ENCODE measurements at places on chromosomes 1 and 21.

DNA sequence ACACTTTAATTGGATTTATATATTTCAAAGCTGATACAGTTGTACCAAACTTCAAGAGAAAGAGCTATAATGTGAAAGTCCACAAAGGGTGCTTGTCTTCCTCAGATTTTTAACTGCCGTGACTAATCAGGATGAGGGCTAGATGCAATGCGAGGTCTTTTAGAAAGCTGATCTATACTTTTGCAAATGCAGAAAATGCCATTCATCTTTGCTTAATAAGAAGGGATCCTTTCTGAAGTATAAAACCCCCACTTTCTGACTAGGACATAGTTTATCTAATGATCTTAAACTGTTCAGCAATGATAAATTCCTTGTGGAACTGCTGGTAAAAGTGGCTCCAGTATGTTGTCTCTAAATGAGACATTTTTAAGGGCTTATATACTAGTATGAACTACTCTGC lies 102.7 kb upstream of the NGF start:
- no peak for DNase-seq

- DNase-seq = no peak
Measured at GRCh38 chr21:34592120-34592955, 22.6 kb downstream of the RCAN1 start.

GRCh38 chr1:65230731-65231481 lies 78.4 kb upstream of the DNAJC6 start:
- DNase-seq = no peak

- DNase-seq = no peak
Measured at GRCh38 chr1:70436622-70437251, 25.7 kb downstream of the CTH start.

GRCh38 chr1:154199563-154199879 lies 6.6 kb downstream of the CFAP141 start:
- no peak for DNase-seq

GRCh38 chr1:63918418-63918945 lies 144.7 kb downstream of the ROR1 start:
- DNase-seq = no peak

- no peak for DNase-seq
Measured at GRCh38 chr1:31867546-31867945, 51.7 kb upstream of the SPOCD1 start.

GRCh38 chr1:208326033-208326432 lies 81.8 kb upstream of the PLXNA2 start:
- no peak for DNase-seq

All from NCI-H2107 (cell line).